ENCODE measurements at places on chromosomes 16 and 17. TPM values are rescaled to one million over a fixed set of nuclear protein-coding genes. Genes with fewer than 3 reads are reported as not detected.

- no peaks in the 10 kb centered on the region for H3K36me3 ChIP-seq
- peaks cover 9% of the 10 kb centered on the region for H3K4me1 ChIP-seq
- H3K4me3 ChIP-seq = peak overlapping the region; percentile 53
- H3K27ac ChIP-seq = peak overlapping the region; percentile 53
Measured at GRCh38 chr16:30054451-30054850, 11.1 kb upstream of the ALDOA start.

The GEMIN4 gene
- 30.5 TPM for total RNA-seq

- no peak overlapping the region for H3K4me3 ChIP-seq
- H3K27me3 ChIP-seq = no peaks in the 10 kb centered on the region
- H3K36me3 ChIP-seq = peaks cover 38% of the 10 kb centered on the region
- DNase-seq = no peak
- no peaks in the 10 kb centered on the region for H3K4me1 ChIP-seq
Measured at GRCh38 chr16:69703638-69704037, 22.7 kb downstream of the NQO1 start.

- H3K27me3 ChIP-seq = peaks cover 13% of the 10 kb centered on the region
- no peaks in the 10 kb centered on the region for H3K36me3 ChIP-seq
Measured at GRCh38 chr17:10879190-10879836, 41.4 kb upstream of the PIRT start.

- H3K36me3 ChIP-seq = no peaks in the 10 kb centered on the region
- no peak overlapping the region for H3K4me3 ChIP-seq
- no peaks in the 10 kb centered on the region for H3K4me1 ChIP-seq
- H3K27ac ChIP-seq = no peak overlapping the region
- H3K27me3 ChIP-seq = peaks cover 6% of the 10 kb centered on the region
Measured at GRCh38 chr16:49921791-49922456, 66.0 kb upstream of the ZNF423 start.

DNA sequence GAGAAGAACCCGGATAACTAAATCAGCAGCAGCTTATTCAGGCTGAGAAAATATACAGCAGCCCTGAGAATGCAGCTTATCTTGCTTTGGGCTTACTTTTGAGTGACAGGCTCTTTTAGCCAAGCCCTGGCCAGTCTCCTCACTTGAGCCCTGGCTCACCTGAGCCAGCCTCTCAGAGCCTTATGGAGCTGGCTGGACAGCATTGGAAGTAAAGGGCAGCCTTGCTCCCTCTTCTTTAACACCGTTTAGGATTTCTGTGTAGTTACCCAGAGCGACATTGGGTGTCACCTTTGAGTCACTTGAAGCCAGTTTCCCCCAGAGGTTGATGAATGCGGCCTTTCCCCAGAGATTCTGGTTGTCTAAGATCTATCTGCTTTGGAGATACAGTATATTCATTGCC, 7.7 kb upstream of the NPIPB2 start:
- no peak for DNase-seq
- H3K4me1 ChIP-seq = peaks cover 14% of the 10 kb centered on the region
- H3K4me3 ChIP-seq = no peak overlapping the region
- H3K36me3 ChIP-seq = no peaks in the 10 kb centered on the region
- H3K27ac ChIP-seq = no peak overlapping the region
- H3K27me3 ChIP-seq = no peaks in the 10 kb centered on the region

DNA sequence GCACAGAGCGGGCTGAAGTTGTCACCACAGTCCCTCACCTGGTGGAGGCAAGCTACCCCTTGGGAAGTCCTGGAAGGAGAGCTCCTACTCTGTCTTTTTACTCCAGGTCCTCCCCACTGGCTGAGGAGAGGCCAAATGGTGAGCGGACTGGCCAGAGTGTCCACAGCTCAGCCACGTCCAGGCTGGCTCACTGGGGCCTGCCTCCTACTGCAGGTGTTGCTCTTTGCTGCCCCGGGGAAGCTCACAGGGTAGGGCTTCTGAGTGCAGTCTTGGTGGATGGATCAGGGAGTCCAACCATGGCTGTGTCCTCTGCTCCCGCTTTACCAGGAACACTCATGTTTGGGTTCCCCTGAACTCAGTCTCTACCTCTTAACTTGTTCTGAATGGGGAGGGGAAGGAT, 2.7 kb downstream of the B9D1 start:
- H3K27me3 ChIP-seq = peaks cover 4% of the 10 kb centered on the region
- H3K27ac ChIP-seq = no peak overlapping the region
- no peak overlapping the region for H3K4me3 ChIP-seq
- H3K36me3 ChIP-seq = no peaks in the 10 kb centered on the region
- no peak for DNase-seq
- H3K4me1 ChIP-seq = peaks cover 5% of the 10 kb centered on the region

DNA sequence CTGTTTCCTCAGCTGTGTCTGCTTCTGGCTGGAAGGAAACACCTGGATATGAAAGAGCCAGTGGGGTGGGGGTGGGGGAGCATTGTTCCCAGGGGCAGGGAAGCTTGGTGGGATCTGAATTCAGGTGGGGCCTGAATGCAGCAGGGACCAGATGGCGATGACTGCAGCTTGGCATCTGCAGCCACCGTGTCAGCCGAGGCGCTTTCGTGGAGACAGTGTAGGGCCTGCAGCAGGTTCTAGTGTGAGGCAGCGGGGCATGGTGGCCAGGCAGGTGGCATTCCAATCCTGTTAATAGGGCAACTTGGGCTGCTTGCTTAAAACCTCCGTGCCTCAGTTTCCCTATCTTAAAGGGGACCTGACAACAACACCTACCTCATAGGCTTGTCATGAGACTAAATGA, 1.7 kb downstream of the PIK3R6 start:
- DNase-seq = no peak
- H3K4me1 ChIP-seq = peaks cover 24% of the 10 kb centered on the region
- no peak overlapping the region for H3K27ac ChIP-seq
- no peaks in the 10 kb centered on the region for H3K36me3 ChIP-seq
- H3K27me3 ChIP-seq = no peaks in the 10 kb centered on the region
- no peak overlapping the region for H3K4me3 ChIP-seq

DNA sequence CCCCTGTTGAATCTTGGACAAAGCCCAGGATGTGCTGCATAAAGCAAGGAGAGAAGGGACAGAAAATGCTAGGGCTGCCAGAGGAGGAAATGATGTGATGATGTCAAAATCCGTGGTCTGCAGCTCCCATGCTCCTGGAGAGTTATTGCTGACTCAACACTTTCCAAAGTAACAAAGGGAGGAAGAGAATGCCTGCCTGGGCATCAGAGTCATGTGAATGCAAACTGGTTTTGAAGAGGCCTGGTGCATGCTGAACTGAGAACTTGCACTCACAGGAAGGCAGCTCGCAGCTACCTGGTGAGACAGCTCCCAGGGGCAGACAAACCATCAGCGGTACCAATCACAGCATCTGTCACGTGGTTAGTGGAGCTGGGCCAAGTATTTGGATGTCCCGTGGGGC, 2.8 kb downstream of the MARVELD3 start:
- H3K4me3 ChIP-seq = no peak overlapping the region
- peaks cover 2% of the 10 kb centered on the region for H3K27me3 ChIP-seq
- H3K4me1 ChIP-seq = peaks cover 6% of the 10 kb centered on the region
- no peak for DNase-seq
- no peaks in the 10 kb centered on the region for H3K36me3 ChIP-seq

The ETV4 gene
- total RNA-seq = not detected

The ERI2 gene
- total RNA-seq = 4.3 TPM

The TAT gene
- not detected for total RNA-seq

The PLEKHH3 gene
- total RNA-seq = 1.4 TPM

The TNFRSF17 gene
- 6.9 TPM for total RNA-seq

All from activated B cell treated with CpG ODN at 0.5 μM for 24 hours (primary cell).